GM23338 (cell line): ENCODE measurements at places on chromosomes 1 and 21. TPM values are rescaled to one million over a fixed set of nuclear protein-coding genes. Genes with fewer than 3 reads are reported as not detected.

The OR2L2 gene
- total RNA-seq, result 0.07 TPM in 1 of 2 replicates, not detected in the other

DNA sequence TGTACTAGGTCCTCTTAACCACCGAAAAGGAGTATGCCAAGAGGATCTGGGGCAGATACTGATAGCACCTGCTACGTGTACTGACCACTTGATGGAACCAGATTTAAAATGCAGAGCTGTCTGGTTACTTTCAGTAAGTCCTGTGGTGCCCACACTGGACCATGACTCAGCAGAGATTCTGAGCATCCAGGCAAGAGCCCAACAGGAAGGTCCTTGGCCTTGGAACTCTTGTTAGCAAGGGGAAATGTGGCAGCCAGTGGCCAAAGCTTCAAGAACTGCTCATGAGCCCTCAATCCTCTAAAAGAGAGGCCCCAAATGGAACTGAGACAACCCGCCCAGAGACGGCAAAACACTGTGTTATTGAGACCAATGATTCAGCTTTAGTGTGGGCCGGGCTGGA, 4.2 kb upstream of the GJB5 start:
- H3K27ac ChIP-seq, result no peak overlapping the region
- no peak for DNase-seq
- no peaks in the 10 kb centered on the region for H3K27me3 ChIP-seq
- no peaks in the 10 kb centered on the region for H3K36me3 ChIP-seq
- 0 out of 2 replicates have a peak, but pooled peaks cover 3% of the 10 kb centered on the region for H3K4me1 ChIP-seq

DNA sequence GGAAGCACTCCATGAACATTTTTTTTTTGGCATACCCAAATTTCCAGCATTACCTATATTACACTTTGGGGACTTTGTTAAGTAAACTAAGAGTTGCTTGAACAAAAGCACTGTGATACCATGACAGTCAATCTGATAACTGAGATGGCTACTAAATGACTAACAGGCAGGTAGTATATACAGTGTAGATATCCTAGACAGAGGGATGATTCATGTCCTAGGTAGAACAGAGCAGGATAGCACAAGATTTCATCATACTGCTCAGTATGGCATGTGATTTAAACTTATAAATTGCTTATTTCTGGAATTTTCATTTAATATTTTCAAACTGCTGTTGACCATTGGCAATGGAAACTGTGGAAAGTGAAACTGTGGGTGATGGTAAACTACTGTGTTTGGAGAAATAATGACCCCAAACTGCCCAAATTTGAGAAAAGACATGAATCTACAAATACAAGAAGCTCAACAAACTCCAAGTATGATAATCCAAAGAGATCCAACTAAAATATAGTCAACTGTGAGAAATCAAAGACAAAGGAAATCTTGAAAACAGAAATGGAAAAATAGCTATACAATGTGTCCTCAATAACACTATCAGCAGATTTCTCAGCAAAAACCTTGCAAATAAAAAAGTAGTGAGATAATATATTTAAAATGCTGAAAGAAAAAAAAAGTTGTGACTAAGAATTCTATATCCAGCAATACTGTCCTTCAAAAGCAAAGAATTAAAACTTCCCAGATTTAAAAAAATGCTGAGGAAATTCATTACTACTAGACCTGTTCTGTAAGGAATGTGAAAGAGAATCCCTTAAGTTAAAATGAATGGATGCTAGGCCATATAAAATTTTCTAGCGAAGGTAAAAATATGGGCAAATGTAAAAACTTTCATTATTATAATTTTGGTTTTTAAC, 410.4 kb downstream of the DUSP10 start:
- no peak overlapping the region for H3K4me3 ChIP-seq
- no peaks in the 10 kb centered on the region for H3K4me1 ChIP-seq
- no peak for DNase-seq

GRCh38 chr1:235851939-235852338, 14.8 kb downstream of the LYST start:
- no peak overlapping the region for H3K4me3 ChIP-seq
- H3K36me3 ChIP-seq, result no peaks in the 10 kb centered on the region
- H3K27me3 ChIP-seq, result no peaks in the 10 kb centered on the region

The FCGR2B gene
- not detected in 2 replicates for total RNA-seq

The FCGR3A gene
- not detected in 2 replicates for total RNA-seq

- H3K27me3 ChIP-seq, result no peaks in the 10 kb centered on the region
- H3K4me1 ChIP-seq, result peaks cover 17% of the 10 kb centered on the region; the same call in 1 of the 2 replicates
- H3K27ac ChIP-seq, result no peak overlapping the region
- no peaks in the 10 kb centered on the region for H3K36me3 ChIP-seq
- no peak for DNase-seq
These were observed 14.6 kb downstream of the HUNK start for GRCh38 chr21:31887391-31887841.

DNA sequence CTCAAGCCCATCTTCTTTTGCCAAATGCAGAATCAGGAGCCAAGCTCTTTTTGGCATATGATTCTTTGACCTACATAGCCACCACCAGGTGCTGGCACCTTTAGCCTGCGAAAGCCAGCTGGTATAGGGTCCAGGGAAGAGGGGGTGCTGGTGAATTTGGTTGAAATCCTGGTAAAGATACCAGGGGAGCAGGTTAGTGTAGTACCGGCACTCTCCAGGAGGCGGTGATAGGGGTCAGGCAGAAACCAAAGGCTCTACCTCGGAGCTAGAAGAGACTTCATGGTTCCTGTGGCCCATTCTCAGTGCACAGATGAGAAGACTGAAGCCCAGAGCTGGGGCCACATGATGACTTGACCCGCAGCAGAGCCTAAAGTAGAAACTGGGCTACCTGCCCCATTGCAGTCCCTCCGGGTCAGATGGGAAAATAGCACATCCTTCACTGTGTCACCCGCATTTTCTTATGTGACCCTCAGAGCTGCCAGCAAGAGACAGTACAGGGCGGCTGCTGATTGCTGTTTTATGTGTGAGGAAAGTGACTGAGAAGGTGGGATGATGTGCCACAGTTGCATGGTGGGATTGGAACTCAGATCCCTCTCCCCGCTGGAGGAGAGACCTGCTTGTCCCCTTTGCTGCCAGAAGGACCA, 36.0 kb upstream of the IL19 start:
- H3K27ac ChIP-seq, result no peak overlapping the region
- H3K4me3 ChIP-seq, result no peak overlapping the region
- H3K27me3 ChIP-seq, result no peaks in the 10 kb centered on the region
- no peaks in the 10 kb centered on the region for H3K4me1 ChIP-seq
- DNase-seq, result peak; percentile 77
- no peaks in the 10 kb centered on the region; the same call in 1 of the 2 replicates for H3K36me3 ChIP-seq

GRCh38 chr1:74613894-74614293, 59.7 kb downstream of the ERICH3 start:
- DNase-seq, result no peak
- H3K4me1 ChIP-seq, result no peaks in the 10 kb centered on the region
- H3K27ac ChIP-seq, result no peak overlapping the region
- no peak overlapping the region for H3K4me3 ChIP-seq

DNA sequence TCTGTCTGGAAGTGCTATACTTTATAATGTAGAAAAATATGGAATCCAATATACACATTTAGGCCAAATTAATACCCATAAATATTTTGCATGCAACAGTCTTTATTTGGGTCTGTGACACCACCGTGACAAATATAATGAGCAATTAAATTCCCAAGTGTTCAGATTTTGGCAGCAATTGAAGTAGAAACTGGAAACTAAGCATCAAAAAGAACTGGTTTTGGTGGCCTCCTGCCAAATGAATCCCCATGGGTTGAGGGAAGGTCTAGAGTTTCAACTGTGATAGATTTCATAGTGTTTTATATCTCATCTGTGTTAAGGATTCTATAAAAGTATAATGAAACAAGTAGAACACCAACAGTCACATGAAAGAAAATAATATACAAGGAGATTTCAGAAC, 88.4 kb downstream of the DPYD start:
- no peak overlapping the region for H3K27ac ChIP-seq
- H3K4me1 ChIP-seq, result no peaks in the 10 kb centered on the region
- no peak overlapping the region for H3K4me3 ChIP-seq
- DNase-seq, result no peak
- no peaks in the 10 kb centered on the region for H3K27me3 ChIP-seq

- peaks cover 20% of the 10 kb centered on the region for H3K4me1 ChIP-seq
- DNase-seq, result no peak
- no peak overlapping the region for H3K4me3 ChIP-seq
- no peaks in the 10 kb centered on the region for H3K27me3 ChIP-seq
- no peaks in the 10 kb centered on the region for H3K36me3 ChIP-seq
These were observed 12.2 kb downstream of the ATP1A4 start for GRCh38 chr1:160163615-160164014.

DNA sequence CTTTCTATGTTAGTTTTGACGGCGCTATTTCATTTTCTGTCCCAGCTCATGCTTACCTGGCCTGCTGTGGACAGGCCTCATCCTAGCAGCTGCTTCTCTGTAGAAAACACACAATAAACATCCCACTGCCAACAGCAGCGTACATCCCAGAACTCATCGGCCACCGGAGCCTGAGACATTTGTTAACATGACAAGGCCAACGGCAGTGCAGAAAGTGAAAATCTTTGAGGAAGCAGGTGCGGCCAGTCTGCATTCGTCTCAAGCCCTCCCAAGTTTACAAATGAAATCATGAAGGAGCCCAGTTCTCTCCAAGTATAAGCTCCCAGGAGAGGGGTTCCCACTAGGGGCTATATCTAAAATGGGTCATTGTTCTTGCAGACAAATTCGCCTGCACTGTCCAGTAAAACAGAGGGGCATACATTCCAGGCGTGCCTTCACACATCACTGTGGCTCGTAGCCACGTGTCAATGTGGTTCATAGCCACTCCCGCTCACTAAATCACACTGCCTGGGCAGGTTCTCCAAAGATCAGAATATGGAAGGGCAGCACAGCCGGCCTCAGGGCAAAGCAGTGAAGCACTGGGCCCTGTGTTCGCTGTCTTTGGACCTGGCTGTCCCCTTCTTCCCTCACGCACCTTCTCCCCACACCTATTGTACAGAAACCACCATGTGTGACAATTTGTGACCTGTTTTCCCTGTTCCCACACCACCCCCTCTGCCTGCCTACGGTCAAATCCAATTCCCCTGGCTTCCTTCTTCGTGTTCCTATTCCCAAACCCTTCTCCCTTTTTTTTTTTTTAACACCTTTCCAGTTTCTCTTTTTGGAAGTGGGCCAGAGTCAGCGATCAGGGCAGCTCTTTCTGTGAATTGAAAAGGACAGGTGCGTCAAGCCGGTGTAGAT, 27.0 kb upstream of the ABCG1 start:
- no peak for DNase-seq
- H3K4me3 ChIP-seq, result no peak overlapping the region
- H3K27ac ChIP-seq, result no peak overlapping the region
- no peaks in the 10 kb centered on the region for H3K27me3 ChIP-seq
- no peaks in the 10 kb centered on the region for H3K36me3 ChIP-seq

- H3K4me3 ChIP-seq, result no peak overlapping the region
- DNase-seq, result no peak
- no peaks in the 10 kb centered on the region for H3K27me3 ChIP-seq
These were observed 84.6 kb downstream of the PEX14 start for GRCh38 chr1:10559386-10559785.

The PLCH2 gene
- total RNA-seq, result 0.08 and 0.31 TPM in 2 replicates

- peaks cover 41% of the 10 kb centered on the region for H3K27me3 ChIP-seq
- no peaks in the 10 kb centered on the region for H3K36me3 ChIP-seq
- H3K27ac ChIP-seq, result no peak overlapping the region
- DNase-seq, result no peak
These were observed 592 bp downstream of the CRCT1 start for GRCh38 chr1:152514715-152515433.

GRCh38 chr1:156012051-156012817, 8.5 kb downstream of the SSR2 start:
- no peaks in the 10 kb centered on the region for H3K4me1 ChIP-seq
- H3K27ac ChIP-seq, result no peak overlapping the region
- no peaks in the 10 kb centered on the region for H3K27me3 ChIP-seq
- DNase-seq, result no peak
- H3K36me3 ChIP-seq, result peaks cover 62% of the 10 kb centered on the region
